NCI-H345 (cell line): ENCODE measurements at places on chromosomes 6 and 20.
A peak's percentile ranks its signal among the peaks of the same experiment; 100 is the strongest.

DNA sequence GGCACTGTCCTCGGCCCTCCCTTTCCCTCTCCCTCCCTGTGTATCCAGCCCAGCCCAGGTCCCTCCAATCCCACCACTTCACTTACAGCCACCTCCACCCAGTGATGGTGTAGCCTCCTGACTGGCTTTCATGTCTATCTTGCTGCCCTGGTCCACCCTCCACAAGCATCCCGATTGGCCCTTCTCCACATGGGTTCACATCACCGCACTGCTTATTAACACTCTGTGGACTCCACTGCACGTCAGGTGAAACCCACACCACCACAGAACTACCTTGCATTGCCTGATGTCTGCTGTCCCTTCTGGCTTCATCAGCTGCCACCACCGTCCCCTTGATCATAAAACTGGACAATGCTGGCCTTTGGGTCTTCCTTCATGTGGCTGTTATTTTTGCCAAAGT is 220.4 kb upstream of the ARID1B start:
- DNase-seq, result no peak

DNA sequence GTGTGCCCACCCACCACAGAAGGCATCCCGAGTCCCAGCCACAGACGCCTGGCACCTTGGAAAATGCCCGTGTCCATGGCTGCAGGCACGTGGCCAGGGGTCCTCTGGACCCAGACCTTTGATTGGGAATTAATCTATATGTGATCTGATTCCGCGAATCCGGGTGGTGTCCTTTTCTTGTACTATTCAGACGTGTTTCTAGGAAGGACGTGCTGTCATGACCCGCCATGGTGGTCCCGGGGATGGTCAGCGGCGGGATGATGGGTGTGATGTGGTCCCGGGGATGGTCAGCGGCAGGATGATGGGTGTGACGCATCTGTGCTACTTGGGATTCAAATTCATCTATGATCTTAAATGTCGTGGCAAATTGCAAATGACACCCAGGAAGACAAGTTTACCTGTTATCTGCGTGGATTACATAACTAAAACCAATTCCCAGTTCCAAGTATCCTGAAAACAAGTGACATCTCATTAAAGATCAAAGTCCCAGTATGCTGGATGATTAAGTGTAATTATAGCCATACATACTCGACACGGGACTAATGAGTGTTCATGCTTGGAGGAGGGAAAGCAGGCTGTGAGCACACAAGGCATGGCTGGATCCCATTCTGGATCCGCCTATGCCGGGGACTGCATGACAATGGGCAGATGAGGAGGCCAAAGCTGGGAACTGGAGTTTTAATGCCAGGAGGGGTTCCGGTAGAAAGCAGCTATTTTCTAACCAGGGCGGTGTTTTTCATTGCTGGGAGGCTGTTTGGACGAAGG is 256.5 kb downstream of the TAF4 start:
- no peak for DNase-seq

GRCh38 chr6:143973097-143973966 is 34.7 kb downstream of the PLAGL1 start:
- no peak for DNase-seq

DNA sequence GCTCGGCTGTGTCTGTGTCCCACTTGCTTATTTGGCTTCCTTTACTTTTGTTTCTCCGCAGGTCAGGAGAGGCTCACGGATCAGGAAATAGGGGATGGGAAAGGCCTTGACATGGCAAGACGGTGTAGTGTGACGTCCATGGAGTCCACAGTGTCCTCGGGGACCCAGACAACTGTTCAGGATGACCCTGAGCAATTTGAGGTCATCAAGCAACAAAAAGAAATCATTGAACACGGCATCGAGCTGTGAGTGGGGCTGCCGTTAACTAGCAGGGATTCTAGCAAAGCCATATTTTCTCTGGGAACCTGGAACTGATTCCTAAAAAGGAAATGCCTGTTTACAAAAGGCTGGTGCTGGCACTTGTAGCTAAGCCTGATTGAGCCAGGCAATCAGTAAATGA is 54.4 kb downstream of the ARFGEF2 start:
- no peak for DNase-seq

DNA sequence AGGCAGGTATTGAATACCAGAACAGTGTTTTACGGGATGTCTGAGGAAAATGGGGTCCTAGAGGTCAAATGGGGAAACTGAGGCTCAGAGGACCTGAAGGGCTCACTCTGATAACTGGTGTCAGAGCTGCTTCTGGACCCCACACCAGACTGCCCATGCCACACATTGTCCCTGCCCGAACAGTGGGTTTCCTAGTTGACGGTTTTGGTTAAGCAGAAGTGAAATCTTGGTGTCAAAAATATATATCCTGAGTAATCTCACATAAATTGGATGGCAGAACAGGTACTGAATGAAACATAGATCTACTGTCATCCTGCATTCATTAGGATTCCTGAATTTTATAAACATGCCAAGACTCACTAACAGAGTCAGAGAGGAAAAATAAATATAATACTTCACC is 16.3 kb downstream of the NOX3 start:
- DNase-seq, result no peak

DNA sequence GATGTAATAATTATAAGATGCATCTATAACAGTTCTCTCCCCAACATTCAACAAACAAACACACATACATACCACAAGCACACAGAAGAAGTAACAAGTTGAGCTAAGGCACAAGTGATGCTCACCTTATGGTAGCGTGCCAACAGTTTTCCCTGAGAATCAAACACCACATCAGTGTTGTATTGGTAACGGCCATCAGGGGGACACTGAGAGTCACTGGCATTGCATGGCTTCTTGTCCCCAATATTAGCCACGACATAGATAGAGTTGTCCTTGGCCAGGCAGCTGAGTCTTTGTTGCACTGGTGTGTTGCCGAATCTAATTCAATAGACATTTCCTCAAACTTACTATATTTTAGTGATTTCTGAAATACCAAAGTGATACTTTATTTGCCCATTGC is 14.8 kb upstream of the VNN1 start:
- no peak for DNase-seq

GRCh38 chr6:16493112-16493511 is 254.7 kb downstream of the GMPR start:
- DNase-seq, result no peak

GRCh38 chr6:122791310-122791679 is 2.2 kb downstream of the SMPDL3A start:
- DNase-seq, result no peak

- DNase-seq, result peak; percentile 36
These were observed 69.0 kb downstream of the MOCS1 start for GRCh38 chr6:39865011-39865888.

DNA sequence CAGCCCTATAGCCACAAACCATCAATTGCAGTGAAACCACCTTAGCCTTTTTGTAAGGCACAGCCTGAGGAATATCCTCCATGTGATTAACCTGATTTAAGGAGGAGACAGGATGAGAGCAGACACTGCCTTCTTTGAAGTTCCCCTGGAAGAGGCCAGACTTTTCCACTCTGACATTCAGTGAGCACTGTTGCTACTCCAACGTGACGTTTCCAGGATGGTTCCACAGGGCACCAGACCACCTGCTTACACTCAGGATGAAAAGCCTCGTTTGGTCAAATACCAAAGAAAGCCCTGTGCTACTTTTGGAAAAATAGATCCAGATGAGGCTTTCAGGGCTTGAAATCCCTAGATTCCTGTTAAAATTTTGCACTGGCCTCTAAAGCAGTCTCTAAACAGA is 1102.1 kb upstream of the FLRT3 start:
- no peak for DNase-seq

DNA sequence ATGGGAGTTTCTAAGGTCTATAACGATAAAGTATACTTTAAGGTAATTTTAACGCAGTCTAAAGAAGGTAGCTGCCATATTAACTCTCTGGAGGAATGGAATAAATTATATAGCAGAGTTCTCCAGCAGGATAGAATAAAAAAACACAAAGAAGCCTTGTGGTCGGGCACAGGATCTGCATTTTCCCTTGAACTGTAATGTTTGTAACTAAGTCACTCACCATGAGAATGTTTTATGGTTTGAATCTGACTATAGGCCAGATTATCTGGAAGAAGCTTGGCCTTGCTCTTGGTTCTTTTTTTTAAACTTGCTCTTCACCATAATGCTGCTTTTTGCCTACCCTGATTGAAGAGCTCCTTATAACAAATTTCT is 238.8 kb upstream of the NOX3 start:
- no peak for DNase-seq

DNA sequence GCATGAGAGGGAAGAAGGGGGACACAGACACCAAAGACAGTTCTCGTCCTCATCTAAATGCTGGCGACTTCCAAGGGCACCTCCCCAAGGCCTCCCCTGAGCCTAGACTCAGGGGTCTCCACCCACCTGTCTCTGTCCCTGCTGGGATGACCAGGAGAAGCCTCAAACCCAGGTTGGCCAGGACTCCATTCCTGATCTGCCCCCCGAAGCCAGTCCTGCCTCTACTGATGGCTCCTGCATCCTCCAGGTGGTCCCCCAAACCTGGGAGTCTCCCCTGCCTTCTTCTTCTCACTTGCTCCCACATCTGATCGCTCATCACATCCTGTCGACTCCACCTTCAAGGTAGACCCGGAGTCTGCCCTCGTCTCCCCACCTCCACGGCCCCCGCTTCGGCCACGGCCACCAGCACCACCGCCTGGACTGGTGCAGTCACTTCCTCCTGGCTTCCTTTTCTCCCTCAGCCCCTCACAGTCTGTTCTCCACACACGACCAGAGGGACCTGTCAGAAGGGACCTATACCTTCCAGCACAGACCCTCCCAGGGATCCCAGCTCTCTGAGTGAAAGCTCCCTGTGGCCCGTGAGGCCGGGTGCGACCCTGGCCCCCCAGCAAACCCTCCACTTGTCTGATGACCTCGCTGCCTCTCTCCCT is 92.1 kb downstream of the CEBPB start:
- no peak for DNase-seq

DNA sequence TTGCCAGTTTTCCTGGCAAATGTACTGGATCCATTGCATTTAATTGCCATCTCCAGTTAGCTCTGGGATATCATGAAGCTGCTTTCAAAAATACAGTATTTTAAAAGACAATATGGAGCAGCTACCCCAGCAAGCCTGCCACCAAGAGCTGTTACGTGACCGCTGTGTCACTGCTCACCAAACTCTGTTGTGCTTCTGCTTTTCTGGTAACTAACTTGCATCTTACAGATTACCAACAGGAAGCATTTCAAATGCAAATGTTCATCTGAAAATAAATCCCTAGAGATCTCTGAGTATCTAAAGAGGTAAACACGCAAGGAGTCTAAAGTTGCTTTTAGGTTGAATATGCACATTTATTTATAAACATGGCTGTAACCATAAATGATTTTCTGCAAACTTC is 1008.3 kb downstream of the KIF16B start:
- DNase-seq, result no peak

- DNase-seq, result peak; percentile 47
These were observed 55.7 kb upstream of the FERMT1 start for GRCh38 chr20:6178537-6178936.

GRCh38 chr6:163380216-163380615 is 34.3 kb upstream of the QKI start:
- no peak for DNase-seq
